ENCODE measurements at places on chromosomes 12 and 14.

- no peak for DNase-seq
Observed at GRCh38 chr12:27951898-27952297, 20.6 kb downstream of the PTHLH start.

- DNase-seq: peak; percentile 31
Observed at GRCh38 chr12:89707703-89708564, 704 bp downstream of the ATP2B1 start.

DNA sequence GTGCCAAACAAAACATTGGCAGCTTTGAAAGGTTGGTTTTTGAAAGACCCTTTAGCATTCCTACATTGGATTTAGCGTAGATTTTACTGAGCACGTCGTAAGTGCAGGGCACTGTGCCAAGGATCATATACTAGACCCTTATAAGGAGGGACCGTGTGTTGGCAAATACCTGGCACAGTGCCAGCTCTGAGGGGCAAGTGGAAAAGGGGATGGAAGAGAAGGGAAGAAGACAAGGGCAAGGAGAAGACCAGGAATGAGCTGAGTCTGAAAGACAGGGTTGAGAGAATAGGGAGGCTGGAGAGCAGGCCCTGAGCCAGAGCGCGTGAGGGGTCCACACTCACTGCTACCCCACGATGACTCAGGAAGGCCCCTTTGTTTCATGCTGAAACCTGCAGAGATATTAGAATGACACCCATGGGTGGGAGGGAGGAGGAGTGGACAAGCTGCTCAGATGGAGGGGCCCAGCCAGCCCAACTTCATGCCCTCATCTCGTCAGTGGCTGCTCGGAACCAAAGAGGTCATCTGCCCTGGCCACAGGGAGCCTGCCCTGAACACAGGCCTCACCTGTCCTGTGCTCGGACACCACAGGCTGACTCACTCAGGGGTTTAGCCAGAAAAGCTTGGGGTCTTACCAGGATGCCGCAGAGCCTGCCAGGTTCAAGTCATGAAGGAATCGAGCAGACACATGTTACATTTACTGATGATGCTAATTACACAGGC lies 25.0 kb downstream of the RAB35 start:
- DNase-seq: no peak

GRCh38 chr14:60106339-60106738 lies 14.6 kb downstream of the PCNX4 start:
- DNase-seq: no peak

- no peak for DNase-seq
Observed at GRCh38 chr12:51392556-51393237, 1.5 kb upstream of the GALNT6 start.

- no peak for DNase-seq
Observed at GRCh38 chr12:106030210-106031071, 108.3 kb downstream of the NUAK1 start.

DNA sequence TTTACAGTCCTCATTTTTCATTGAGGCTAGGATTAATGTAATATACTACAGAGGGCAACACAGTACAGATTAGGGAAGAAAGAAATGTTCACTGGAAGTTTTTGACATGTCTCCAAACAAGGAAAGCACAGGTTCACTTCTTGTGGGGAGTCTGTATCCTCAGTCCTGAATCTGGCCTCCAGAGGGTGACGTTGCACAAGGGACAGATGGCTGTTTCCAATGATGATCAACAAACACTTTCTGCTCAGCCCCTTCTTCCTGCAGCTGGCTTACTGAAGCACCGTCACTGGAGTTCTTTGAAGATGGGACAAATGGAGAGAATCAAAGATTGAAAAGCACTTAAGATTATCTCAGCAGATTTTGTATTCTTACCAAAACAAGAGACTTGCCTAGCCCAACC lies 123.3 kb upstream of the OR4E1 start:
- no peak for DNase-seq

GRCh38 chr14:36226164-36226563 lies 49.6 kb upstream of the PTCSC3 start:
- DNase-seq: no peak
